Activated naive CD4-positive, alpha-beta T cell (primary cell): ENCODE measurements at places on chromosomes 1 and 21.

GRCh38 chr21:41622831-41623548, 115.0 kb upstream of the TMPRSS2 start:
- DNase-seq: no peak

DNA sequence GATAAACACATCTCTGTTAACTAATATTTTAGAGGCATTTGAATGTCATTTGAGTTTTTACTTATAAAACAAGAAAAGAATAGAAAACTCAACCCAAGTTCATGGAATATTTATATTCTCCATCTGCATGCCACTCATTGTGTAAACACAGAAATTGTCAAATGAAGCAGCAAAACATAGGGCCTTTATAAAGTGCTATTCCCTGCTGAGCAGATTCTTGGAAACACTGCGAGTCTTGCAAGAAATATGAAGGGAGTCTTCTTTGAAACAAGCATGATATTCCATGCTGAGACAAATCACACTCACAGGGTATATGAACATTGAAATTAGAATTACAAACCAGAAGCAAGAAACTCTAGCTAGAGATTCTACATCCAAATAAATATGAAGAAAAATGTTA, 655.8 kb downstream of the BRINP3 start:
- no peak for DNase-seq

DNA sequence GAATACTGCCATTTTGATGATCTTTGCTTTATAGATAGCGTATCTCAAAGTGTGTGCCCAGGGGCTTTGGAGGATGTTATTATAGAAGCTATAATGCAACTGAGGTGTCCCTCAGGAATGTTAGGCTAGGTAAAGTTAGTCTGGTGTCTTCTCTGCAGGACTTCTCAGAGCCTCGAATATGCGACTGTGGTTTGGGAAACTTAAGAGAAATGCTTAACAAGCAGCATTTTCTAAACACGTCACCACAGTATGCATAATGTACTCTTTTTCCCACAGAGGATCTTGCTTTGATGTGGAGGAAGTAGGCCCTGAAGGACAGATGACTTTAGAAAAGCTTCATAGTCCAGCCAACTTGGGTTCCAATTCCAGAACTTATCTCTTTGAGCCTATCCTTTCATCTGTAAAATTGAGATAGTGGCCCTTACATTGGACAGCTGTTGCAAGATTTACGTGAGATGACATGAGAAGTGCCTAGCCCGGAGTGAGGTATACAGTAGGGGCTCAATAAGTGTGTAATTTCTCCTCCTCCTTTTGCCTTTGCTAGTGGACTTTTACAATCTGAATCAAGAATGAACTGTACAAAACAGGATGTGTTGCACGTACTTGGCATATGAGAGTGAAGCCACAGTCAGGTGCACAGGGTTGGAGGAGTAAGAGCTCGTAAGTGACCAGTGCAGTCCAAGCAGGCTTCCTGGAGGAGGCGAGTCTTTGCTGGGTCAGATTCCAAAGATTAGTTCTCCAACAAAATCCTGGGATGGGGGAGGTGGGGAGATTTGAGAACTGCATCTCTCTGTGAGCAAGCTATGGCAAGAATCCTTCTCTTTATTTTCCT, 29.7 kb upstream of the TRABD2B start:
- no peak for DNase-seq

- DNase-seq: no peak
Measured at GRCh38 chr1:77824694-77825093, 45.2 kb downstream of the MIGA1 start.

DNA sequence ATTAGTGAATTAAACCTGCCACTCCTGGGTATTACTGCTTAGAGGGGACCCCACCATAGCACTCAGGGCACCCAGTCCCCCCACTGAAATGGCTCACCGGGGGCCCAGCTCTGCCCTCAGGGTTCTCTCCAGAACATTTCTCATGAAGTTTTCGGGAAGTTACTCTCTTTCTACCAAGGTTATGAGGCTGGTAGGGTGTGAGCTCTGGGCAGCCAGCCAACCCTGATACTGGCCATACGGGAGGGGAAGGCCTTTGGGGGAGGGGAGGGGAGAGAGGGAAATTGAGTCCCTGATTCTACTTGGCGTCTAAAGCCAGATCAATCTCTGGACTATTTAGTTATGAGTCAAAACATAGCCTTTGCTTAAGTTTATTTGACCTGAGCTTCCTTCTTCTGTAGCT, 12.9 kb upstream of the PDE9A start:
- no peak for DNase-seq

DNA sequence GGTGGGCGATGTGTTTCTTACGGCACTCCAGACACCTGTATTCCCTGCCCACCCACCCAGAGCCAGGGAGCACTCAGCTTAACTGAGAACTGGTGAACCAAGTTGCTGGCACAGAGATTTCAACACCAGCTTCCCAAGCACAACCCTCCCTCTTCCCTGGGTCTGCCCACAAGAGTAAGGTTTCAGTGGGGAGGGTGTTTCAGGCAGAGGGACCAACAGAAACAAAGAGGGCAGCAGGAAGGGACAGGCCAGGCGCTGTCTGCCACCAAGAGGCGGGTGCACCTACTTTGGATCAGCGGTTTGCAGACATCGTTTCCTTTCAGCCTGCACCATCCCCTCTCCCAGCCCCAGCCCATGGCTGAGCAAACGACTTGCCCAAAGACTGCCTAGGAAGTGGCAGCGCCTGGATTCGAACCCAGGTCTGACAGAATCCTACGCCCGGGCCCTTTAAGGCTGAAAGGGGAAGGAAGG, 21.9 kb upstream of the ALDH4A1 start:
- DNase-seq: no peak

- DNase-seq: no peak
Measured at GRCh38 chr1:213247038-213247437, 196.0 kb downstream of the RPS6KC1 start.

GRCh38 chr1:5151511-5151910, 497.1 kb downstream of the AJAP1 start:
- no peak for DNase-seq
